ENCODE measurements at places on chromosomes 5 and 9. TPM values are rescaled to one million over a fixed set of nuclear protein-coding genes. Genes with fewer than 3 reads are reported as not detected.

Gene PCDHA11
- not detected for total RNA-seq

Gene PAEP
- not detected for total RNA-seq

Gene HTR4
- total RNA-seq = not detected

Gene FIBCD1
- not detected for total RNA-seq

GRCh38 chr5:179265514-179266290, 79.6 kb downstream of the ADAMTS2 start:
- H3K27ac ChIP-seq = no peak overlapping the region
- H3K4me1 ChIP-seq = no peaks in the 10 kb centered on the region
- no peaks in the 10 kb centered on the region for H3K27me3 ChIP-seq

DNA sequence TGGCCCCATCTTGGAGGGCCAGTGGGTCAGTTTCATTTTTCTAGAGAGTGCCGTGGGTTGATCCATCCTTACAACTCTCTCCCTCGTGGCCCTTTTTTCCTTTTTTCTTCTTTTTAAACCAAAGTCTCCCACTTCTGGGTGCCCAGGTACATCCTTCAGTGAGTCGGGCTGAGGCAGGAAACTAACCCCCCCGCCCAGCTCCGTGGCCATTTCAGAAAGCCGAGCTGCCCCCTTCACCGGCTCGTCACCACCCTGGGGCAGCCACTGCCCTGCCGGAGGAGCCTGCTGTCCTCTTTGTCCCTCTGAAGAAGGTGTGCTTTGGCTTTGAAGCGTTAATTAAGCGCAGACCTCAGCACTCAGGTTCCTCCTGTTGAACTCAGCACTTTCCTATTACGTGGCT, 5.2 kb downstream of the CFAP77 start:
- no peak overlapping the region for H3K27ac ChIP-seq
- H3K27me3 ChIP-seq = peaks cover 38% of the 10 kb centered on the region
- H3K36me3 ChIP-seq = no peaks in the 10 kb centered on the region
- DNase-seq = no peak
- H3K4me1 ChIP-seq = peaks cover 18% of the 10 kb centered on the region

DNA sequence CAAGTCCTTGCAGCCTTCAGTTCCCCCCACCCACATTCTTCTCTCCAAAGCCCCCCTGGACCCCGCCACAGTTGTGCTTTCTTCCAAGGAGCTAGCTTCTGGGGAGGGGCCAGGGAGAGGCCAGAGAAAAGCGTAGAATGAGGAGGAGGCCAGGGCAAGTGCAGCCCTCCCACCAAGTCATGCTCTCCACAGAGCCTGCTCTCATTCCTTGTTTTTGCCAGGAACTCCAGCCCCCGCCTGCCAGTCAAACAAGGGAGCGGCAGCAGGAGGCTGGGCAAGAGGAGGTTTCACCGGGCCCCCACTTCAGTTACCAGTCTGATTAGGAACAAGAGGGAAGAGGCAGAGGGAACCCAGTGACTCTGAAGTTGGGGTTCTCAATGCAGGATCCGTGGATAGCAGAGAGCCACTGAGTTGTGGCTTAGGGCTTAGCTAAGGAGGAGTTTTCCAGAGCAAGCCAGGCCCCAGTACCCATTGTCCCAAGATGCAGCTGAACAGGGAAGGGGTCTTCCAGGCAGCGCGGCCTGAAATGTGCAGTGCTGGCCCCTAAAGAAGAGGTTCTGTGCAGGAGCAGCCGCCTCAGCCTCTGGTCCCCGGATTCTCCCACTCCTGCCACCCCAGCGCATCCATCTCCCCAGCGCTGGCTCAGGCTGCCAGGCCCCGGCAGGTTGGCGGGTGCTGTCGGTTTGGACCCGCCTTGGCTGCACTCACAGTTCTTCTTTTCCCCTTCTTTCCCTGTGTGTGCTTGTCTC, 120.6 kb downstream of the DAB2IP start:
- no peaks in the 10 kb centered on the region for H3K27me3 ChIP-seq
- H3K4me1 ChIP-seq = no peaks in the 10 kb centered on the region
- no peak for DNase-seq

GRCh38 chr9:117096138-117096537, 318.7 kb downstream of the ASTN2 start:
- no peak overlapping the region for H3K27ac ChIP-seq
- no peaks in the 10 kb centered on the region for H3K4me1 ChIP-seq

DNA sequence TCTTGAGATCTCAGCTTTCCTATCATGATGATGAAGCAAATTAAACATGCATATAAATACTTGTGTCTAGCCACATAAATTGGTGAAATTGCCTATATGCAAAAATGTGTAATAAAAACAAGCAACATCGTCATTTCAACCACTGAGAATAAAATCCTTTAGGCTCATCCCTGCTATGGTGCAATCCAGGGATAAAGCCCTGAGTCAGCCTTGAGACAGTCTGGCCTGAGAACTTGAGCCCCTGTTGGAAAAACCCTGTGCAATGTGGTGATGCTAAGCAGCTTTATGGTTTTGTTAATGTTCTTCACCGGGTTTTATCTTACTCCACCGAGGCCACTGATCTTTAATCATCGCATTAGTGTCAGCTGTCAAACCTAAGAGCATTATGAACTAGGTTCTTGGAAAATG, 170.5 kb downstream of the DCP2 start:
- no peaks in the 10 kb centered on the region for H3K27me3 ChIP-seq
- H3K4me1 ChIP-seq = no peaks in the 10 kb centered on the region
- H3K4me3 ChIP-seq = no peak overlapping the region
- H3K27ac ChIP-seq = no peak overlapping the region
- no peaks in the 10 kb centered on the region for H3K36me3 ChIP-seq
- DNase-seq = no peak

- no peaks in the 10 kb centered on the region for H3K36me3 ChIP-seq
- no peaks in the 10 kb centered on the region for H3K27me3 ChIP-seq
- H3K27ac ChIP-seq = no peak overlapping the region
- DNase-seq = no peak
- no peaks in the 10 kb centered on the region for H3K4me1 ChIP-seq
- H3K4me3 ChIP-seq = no peak overlapping the region
Observed at GRCh38 chr5:144284931-144285502, 114.3 kb downstream of the KCTD16 start.

DNA sequence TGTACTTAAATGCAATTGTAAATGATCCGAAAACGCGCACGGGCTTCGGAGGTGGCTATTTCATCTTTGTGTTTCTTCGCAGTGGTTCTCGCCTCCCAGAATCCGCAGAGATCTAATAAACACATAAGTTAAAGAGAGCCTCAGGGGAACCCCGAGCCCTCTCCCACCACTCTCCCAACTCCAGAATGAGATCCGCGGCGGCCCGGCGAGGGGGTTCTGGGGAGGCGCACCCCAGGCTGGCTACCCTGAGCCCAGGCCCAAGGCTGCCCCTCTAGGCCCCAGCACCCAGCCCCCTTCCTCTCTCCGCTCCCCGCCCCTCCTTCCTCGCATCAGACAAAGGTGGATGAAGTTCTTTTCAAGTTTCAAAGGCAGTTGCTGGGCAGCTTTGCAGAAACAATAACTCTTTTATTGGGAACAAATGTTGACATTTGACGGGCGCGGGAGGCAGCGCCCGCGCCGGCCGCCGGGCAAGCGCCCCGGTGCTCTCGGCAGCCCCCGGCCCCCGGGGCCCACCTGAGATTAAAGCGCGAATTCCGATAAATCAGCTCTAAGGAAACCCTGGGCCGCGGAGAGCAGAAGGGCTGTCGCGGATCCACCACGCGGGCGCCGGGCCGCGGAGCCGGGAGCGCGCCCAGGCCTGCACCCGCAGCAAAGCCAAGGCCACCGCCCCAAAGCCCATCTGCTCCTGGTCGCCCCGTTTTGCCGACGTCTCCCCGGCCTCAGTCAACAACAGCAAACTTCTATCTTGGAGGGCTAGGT, 8.4 kb downstream of the IRX2 start:
- no peak overlapping the region for H3K4me3 ChIP-seq
- H3K36me3 ChIP-seq = no peaks in the 10 kb centered on the region
- H3K27ac ChIP-seq = no peak overlapping the region
- no peaks in the 10 kb centered on the region for H3K4me1 ChIP-seq
- peaks cover 47% of the 10 kb centered on the region for H3K27me3 ChIP-seq

GRCh38 chr5:175457466-175457865, 13.5 kb upstream of the DRD1 start:
- no peaks in the 10 kb centered on the region for H3K4me1 ChIP-seq
- H3K27me3 ChIP-seq = peaks cover 2% of the 10 kb centered on the region
- no peak overlapping the region for H3K4me3 ChIP-seq
- H3K36me3 ChIP-seq = no peaks in the 10 kb centered on the region
- DNase-seq = no peak
- no peak overlapping the region for H3K27ac ChIP-seq

- H3K4me3 ChIP-seq = no peak overlapping the region
- H3K4me1 ChIP-seq = no peaks in the 10 kb centered on the region
- H3K27ac ChIP-seq = no peak overlapping the region
Observed at GRCh38 chr5:152270096-152270495, 135.0 kb downstream of the NMUR2 start.

GRCh38 chr5:170510559-170510958, 6.7 kb downstream of the KCNIP1 start:
- no peaks in the 10 kb centered on the region for H3K36me3 ChIP-seq
- no peaks in the 10 kb centered on the region for H3K4me1 ChIP-seq
- no peaks in the 10 kb centered on the region for H3K27me3 ChIP-seq
- DNase-seq = no peak
- no peak overlapping the region for H3K27ac ChIP-seq

GRCh38 chr9:132750668-132751067, 80.4 kb downstream of the GTF3C4 start:
- H3K27ac ChIP-seq = no peak overlapping the region
- H3K36me3 ChIP-seq = no peaks in the 10 kb centered on the region
- no peaks in the 10 kb centered on the region for H3K4me1 ChIP-seq
- no peak overlapping the region for H3K4me3 ChIP-seq
- no peak for DNase-seq

DNA sequence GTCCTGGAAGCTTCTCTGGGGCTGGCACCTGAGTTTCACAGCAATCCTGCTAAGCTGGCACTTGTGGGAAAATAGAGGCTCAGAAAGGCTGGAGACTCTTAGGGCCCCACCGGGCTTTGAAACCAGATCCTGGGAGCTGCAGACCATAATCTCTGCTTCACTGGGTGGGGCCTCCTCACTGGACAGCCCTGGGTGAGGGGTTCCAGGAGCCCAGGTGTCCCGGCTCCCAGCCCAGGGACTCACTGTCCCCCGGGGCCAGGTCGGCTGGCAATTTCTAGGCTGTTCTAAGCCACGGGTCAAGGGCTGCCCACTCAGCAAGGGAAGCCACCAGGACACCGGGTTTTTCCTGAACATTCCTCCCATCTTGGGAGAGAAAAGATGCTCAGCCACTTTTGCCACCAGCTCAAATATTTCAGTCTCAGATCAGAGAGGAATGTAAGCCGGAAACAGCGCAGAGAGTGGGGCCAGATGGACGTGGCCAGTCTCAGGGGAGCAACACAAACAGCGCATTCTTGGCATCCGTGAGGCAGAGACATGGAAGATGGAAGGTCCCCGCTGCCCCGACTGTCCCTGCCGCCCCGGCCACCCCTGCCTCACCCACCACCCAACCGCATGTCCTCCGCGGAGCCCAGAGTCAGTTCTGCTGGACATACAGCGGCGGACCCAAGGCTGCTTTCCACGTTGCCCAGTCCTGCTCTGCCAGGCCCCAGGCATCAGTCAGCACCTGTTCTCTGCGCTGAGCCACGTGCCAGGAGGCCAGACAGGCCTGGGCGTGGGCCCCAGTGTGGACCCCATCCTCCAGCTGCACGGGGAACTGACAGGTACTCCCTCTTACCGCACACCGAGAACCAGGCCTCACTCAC, 72.6 kb downstream of the VAV2 start:
- no peak overlapping the region for H3K27ac ChIP-seq
- no peaks in the 10 kb centered on the region for H3K36me3 ChIP-seq
- H3K4me1 ChIP-seq = peaks cover 2% of the 10 kb centered on the region
- no peak overlapping the region for H3K4me3 ChIP-seq
- no peaks in the 10 kb centered on the region for H3K27me3 ChIP-seq

- no peak overlapping the region for H3K27ac ChIP-seq
- no peaks in the 10 kb centered on the region for H3K36me3 ChIP-seq
- H3K4me1 ChIP-seq = no peaks in the 10 kb centered on the region
- no peaks in the 10 kb centered on the region for H3K27me3 ChIP-seq
- no peak overlapping the region for H3K4me3 ChIP-seq
- DNase-seq = no peak
Observed at GRCh38 chr5:39092581-39093351, 18.6 kb upstream of the RICTOR start.

GRCh38 chr5:72584466-72584865, 77.3 kb upstream of the ZNF366 start:
- no peaks in the 10 kb centered on the region for H3K27me3 ChIP-seq
- no peaks in the 10 kb centered on the region for H3K4me1 ChIP-seq

DNA sequence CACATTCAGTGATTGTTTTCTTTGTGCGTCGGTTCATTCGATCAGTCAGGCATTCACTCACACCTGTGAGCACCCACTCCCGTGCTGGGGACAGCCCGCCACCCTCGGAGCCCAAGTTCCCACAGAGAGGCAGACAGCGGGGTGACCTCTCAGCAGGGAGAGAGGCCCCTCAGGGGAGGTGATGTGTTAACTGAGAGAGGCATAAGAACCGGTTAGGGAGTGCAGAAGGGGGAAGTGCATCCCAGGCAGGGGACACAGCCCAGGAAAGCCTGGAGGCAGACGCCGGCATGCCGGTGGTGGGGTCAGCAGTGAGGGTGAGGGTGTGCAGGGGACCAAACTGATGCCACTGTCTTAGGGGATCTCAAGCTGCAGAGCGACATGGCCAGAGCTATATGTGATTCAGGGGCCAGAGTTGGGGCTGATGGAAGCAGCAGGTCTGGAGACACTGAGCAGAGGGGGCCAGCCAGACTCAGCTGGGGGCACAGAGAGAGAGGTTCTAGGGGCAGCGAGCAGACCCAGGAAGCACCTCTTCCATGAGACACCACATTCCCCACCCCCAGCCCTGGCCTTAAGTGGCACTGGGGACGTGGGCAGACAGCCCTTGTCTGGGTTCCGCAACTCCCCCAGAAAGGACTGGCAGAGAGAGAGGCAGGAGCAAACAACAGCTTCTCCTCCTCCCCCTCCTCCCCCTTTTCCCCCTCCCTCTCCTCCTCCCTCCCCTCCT, 35.9 kb downstream of the HK3 start:
- DNase-seq = no peak
- no peaks in the 10 kb centered on the region for H3K4me1 ChIP-seq
- H3K4me3 ChIP-seq = no peak overlapping the region
- H3K27ac ChIP-seq = no peak overlapping the region
- H3K27me3 ChIP-seq = peaks cover 18% of the 10 kb centered on the region

DNA sequence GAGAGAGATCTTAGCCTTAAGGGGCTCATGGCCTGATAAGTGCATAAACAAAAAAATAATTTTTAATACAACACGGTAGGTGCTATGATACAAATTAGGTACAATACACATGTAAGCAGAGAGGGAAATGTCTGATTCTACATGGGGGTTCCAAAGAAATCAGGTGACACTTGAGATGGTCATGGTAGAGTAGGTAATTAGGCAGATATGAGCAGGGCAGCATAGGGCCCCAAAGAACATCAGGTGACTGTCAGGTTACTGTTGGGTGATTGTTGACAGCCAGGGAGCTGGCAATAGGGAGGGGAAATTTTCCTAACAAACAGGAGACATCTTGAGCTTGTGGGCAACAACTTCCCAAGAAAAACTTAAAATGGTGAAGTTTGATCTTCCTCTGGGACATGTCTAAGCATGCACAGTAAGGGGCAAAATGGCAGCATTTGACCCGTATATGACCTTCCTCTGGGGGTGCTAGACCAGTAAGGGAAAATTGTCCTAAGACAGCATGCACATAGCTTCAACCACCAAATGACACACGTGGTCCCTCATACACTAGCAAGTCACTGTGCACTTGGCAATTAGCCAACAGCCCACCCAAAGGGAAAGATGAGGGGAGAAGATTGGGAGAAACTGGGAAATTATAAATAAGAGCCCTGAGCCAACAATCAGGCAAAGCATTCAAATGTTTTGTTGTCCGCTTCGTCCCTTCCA, 37.3 kb upstream of the TENT4A start:
- H3K27me3 ChIP-seq = no peaks in the 10 kb centered on the region
- H3K27ac ChIP-seq = no peak overlapping the region
- no peaks in the 10 kb centered on the region for H3K36me3 ChIP-seq
- H3K4me1 ChIP-seq = no peaks in the 10 kb centered on the region

Measured in natural killer cell (primary cell).